ENCODE measurements at places on chromosomes 1 and 21.

DNA sequence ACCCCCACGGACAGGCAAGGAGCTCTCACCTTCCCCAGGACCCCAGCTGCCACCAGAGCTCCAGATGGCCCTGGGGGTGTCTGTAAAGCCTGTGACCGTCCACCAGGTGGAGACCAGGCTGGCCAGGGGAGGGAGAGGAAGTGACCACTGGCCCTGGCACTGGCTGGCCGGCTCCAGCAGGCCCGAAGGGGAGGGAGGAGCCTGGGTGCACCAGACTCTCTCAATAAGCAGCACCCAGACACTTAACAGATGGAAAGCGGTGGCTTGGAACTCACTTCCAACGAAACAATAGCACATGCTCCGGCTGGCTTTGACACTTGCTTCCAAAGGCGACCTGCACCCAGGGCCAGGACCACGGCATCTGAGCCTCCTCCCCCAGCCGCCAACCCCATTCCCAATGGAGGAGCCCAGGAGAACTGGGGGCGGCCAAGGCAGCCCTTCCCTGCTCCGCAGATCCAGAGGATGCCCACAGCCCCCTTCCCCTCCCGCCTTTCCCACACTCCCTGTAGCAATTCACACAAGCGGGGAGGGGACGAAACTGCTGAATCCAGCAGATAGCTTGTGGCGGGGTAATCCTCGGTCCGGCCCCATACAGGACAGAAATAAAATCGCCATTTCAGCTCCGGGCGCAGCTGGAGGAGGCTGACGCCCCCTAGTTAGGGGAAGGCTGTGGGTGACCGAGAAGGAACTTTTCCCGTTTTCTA lies 742 bp upstream of the PDE9A start:
- no peak for DNase-seq

DNA sequence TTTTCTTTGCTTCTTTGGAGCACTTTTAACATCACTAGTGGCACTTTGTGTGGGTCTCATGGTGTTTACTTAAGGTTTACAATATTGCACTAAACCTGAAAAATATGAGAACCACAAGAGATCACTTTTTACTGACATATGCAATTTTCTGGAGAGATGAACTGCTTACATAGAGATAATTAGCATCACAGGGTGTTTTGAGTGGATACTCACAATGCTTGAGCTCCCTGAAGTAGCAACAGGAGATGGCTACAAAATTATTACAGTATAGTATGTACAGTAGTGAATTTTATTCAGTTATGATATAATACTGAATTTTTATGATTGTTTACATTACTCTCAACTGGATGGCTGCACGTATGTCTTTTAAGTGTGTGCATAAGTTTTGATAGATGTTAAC lies 22.6 kb downstream of the RPRD2 start:
- no peak for DNase-seq

DNA sequence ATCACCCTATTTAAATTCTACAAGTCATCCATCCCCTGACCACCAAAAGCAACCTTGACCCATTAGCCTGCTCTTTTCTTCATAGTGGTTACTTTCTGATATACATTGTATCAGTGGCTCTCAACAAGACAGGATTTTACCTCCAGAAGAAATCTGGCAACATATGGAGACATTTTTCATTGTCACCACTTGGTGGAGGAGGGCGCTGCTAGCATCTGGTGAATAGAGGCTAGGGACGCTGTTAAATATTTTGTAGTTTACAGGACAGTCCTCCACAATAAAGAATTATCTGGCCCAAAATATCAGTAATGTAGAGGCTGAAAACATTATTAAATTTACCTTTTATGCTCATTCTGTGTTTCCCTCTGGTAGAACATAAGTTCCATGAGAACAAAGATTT lies 6.1 kb downstream of the HSPA13 start:
- DNase-seq, result no peak

DNA sequence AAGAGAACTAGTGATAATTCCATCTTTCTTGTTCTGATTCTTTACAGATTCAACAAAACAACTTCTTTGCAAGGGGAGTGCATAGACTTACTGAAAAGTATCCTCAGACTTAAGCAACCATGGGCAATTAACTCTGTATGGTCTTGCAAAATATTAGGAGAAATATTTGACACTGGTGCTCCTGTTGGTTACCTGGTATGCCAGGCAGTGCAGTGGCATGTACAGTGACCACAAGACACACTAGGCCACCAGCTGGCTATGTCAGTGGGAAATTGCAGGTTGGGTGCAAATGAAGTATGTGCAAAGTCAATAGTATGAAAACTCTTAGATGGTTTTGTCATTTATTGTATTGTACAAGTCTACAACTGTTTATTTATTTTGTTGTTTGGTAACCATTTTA lies 34.5 kb downstream of the EPS15 start:
- DNase-seq, result peak; percentile 28

GRCh38 chr1:161913482-161914140 lies 110.1 kb downstream of the OLFML2B start:
- peak; percentile 30 for DNase-seq

DNA sequence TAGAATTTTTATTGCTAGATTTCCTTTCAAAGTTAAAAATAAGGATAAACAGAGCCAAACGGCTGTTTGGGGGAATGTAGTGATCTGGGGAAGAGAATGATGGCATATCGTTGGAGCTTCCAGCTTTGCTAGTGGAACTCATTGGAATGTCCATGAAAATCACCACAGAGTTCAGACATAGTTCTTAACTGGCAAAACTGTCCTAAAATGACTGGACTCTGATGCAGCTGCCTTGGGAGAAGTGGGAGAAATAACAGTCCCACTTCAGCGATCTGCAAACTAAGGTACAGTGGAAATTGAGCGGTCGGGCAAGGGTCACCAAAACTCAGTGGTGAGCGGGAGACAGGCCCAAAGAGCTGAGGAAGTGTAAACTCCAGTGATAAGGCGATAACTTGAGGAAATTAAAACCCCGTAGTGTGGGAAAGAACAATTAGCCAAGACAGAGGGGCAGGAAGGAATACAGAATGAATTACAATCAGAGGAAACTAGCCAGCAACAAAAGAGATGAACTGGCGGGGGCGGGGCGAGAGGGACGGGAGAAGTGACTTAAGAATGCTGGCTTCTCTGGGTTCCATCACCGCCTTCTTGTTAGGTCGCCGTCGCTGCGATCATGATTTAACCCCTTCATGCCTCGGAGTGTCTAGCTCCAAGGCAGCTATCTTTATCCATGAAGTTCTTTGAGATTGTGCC lies 89.8 kb upstream of the ARHGAP29 start:
- peak; percentile 30 for DNase-seq

GRCh38 chr1:194103101-194103500 lies 916.7 kb upstream of the B3GALT2 start:
- no peak for DNase-seq

GRCh38 chr1:224087286-224087794 lies 26.6 kb upstream of the FBXO28 start:
- no peak for DNase-seq

GRCh38 chr1:230682274-230682673 lies 31.6 kb downstream of the AGT start:
- DNase-seq, result no peak

DNA sequence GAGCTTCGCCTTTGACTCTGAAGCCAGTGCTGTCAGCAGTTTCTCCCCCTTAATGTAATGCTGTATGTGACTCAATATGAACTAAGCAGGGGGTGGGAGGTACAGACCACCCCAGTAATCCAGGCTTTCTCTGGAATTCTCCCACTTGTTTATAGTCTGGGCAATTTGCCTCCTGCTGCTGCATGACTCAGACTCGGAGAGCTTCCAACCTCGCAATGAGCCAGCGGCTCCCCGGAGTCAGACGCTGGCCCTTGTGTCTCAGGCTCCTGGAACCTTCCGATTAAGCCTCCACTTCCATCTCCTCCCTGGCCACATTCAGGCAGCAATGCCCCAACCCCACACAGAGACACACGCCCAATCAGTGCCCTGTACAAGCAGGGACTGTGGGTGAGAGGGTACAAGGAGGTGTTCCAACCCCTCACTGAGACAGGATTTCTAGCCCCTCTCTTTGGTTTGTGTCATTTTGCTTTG lies 471.7 kb upstream of the VAMP3 start:
- DNase-seq, result peak; percentile 99

- peak; percentile 75 for DNase-seq
Observed at GRCh38 chr1:9490605-9491339, 48.5 kb upstream of the SLC25A33 start.

DNA sequence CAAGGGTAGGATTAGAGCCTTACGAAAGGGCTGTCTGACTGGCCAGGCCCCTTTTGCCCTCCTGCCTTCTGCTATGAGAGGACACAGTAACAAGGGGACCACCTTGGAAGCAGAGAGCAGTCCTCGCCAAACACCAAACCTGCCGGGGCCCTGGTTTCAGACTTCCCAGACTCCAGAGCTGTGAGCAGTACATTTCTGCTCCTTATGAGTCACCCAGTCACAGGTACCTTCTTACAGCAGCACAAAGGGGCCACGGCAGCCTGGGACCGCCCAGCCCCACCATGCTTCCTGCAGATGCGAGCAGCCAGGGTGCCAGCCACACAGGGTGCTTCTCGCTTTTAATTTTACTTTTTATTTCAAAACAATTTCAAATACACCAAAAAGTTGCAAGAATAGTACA lies 17.2 kb upstream of the POFUT2 start:
- no peak for DNase-seq

- DNase-seq, result no peak
Observed at GRCh38 chr1:6987940-6988339, 202.7 kb downstream of the CAMTA1 start.

- DNase-seq, result no peak
Observed at GRCh38 chr1:209341146-209341545, 242.4 kb upstream of the CAMK1G start.

DNA sequence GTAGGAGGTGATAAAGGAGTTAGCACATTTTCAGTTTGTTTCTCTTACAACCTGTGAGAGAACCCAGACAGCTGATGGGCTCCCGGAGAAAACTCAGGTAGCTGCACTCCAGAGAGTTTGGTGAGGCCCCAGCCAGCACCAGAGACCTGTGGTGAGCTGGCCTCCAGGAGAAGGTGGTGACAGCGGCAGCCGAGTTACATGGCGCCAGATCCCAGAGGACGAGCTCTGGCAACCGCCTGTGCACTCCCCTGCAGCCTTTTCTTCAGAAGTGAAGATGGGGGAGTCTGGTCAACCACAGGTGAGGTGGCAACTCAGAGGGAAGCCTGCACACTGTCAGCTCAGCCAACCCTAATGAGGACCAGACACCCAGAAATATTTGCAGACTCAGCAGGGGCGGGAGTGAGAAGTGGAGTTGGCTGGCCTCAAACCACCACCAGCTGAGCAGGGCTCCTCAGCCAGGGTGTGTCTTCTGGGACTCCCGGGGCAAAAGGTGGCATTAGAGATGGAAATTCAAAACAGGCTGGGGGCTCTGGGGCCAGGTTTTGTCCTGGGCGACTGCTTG lies 209.7 kb downstream of the SETD4 start:
- DNase-seq, result peak; percentile 51

GRCh38 chr1:18652791-18653190 lies 22.1 kb downstream of the PAX7 start:
- DNase-seq, result no peak

DNA sequence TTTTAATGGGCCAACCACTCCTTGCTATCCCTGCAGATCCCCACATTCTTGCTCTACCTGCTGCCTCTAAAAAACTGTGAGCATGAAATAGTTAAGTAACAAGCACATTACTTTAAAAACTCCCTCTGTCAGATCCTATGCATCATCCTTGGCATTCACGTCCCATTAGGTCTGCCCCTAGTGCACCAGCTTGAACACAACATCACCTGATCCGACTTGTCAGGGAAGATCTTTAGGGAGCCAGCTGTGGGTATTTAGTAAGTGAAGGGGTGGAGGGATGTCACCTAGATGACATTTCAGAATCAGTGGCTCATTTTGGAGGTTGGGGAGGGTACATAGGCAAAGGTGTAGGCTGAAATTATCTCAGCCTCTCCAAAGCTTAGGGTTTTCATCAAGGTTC lies 33.5 kb downstream of the RXRG start:
- no peak for DNase-seq

- no peak for DNase-seq
Observed at GRCh38 chr1:204442376-204443259, 31.0 kb upstream of the PPP1R15B start.

DNA sequence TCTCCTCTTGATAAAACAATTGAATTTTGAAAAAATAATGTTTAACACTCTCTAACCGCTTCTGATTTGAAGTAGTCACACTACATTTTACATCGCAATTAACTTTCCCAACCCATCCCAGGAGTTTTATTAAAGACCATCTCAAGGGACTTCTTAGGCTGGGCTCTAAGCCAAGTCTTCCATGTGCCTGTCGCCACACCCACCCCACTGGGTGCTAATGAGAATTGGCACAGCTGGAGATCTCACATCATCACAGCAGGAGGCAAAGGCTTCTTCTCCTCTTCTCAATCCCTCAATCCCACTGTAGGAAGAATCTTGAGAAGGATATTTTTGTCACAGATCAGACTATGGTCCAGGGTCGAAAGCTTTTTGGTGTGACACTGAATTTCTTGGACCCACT lies 328.9 kb downstream of the NUF2 start:
- DNase-seq, result no peak

DNA sequence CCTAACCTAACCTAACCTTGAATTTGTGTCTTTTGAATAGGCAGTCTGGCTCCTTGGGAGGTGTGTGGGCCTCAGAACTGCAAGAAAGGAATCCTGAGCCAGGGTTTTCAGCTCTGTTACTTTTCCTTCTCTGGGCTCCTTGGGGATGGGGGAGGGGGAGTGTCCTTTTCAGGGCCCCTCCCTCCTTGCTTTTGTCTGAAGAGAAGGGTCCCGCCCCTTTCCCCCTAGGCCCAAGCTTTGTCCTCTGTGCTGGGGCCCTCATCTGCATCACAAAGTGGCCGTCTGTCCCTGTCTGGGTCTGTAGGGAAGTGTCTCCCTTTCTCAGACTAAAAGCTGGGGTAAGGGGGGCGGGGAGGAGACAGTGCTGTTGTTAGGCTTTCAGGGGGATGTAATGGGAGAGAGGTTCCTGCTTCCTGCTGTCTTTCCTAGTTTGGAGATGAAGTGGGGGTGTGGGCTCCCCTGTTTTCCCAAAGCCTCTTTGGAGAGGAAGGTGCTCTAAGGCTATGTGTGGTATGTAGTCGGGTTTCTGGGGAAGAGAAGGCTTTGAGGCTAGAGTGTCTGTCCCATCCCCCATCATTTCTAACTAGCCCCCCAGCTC lies 3.1 kb downstream of the AGO1 start:
- DNase-seq, result no peak

DNA sequence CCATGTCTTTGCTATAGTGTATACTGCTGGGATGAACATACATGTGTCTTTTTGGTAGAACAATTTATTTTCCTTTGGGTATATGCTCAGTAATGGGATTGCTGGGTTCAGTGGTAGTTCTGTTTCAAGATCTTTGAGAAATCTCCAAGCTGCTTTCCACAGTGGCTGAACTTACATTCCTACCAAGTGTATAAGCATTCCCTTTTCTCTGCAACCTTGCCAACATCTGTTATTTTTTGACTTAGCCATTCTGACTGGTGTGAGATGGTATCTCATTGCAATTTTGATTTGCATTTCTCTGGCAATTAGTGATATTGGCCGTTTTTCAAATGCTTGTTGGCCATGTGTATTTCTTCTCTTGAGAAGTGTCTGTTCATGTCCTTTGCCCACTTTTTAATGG lies 37.5 kb upstream of the ANGPTL1 start:
- DNase-seq, result peak; percentile 78

GRCh38 chr21:45204395-45204794 lies 83.3 kb downstream of the POFUT2 start:
- DNase-seq, result no peak

Data from fibroblast of upper back skin (primary cell).